ENCODE measurements at places on chromosomes 4 and X. TPM values are rescaled to one million over a fixed set of nuclear protein-coding genes. Genes with fewer than 3 reads are reported as not detected.

- DNase-seq: no peak
Observed at GRCh38 chrX:132518401-132518800, 29.6 kb upstream of the MBNL3 start.

- DNase-seq: no peak
Observed at GRCh38 chr4:154406018-154406795, 85.4 kb downstream of the DCHS2 start.

DNA sequence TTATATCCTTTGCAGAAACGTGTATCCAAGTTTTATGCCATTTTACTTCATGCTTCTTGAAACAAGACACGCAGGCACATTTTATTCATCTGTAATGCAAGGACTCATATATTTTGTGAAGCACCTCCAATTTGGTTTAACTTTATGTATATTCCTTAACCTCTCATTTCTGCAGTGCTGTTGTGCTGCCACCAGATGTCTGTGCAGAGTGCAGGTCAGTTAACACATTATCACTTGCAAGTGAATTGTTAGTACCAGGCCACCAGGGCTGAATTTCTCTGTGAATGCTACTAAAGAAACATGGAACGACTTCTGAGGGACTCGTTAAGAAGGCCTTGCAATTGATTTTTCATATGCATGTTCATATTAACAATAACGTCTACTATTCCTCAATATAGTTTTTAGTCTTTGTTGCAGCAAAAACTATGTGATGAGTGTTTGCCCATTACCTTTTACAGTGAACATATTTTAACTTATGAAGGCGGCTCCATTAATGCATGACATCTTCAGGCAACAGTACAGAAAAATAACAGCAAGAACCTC lies 770.3 kb downstream of the NLGN4X start:
- DNase-seq: no peak

GRCh38 chr4:161680146-161680545 lies 483.7 kb downstream of the FSTL5 start:
- no peak for DNase-seq

DNA sequence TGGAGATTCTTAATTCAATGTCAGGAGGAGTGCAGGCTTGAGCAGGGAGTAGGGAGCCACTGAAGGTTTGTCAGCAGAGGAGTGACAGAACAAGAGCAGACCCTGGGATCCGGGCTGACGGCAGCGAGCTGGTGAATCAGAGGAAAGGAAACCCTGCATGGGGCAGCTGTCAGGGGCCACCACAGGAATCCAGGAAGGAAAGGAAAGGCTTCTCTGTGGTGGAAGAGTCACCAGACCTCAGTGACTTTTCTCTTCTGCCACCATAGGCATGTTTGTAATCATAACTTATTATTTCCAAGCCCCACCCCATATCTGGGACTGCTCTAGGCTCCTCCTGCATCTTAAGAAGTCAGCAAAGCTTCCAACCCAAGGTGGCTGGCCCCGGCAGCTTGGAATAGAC lies 150.9 kb downstream of the BCOR start:
- no peak for DNase-seq

GRCh38 chr4:3426465-3427133 lies 15.2 kb upstream of the HGFAC start:
- no peak for DNase-seq

The SRPX2 gene
- total RNA-seq: not detected

The BEND2 gene
- total RNA-seq: not detected

The MTNR1A gene
- total RNA-seq: not detected

The GCNA gene
- total RNA-seq: 11.4 TPM

The PTTG2 gene
- total RNA-seq: 1.5 TPM

All from CD4-positive, alpha-beta memory T cell (primary cell).